Stimulated activated CD4-positive, alpha-beta T cell treated with anti-CD3 and anti-CD28 coated beads, Interleukin-1b, Interleukin-23, amount 100 ng/mL, for 1 hour (primary cell): ENCODE measurements at places on chromosomes 5 and 9.

DNA sequence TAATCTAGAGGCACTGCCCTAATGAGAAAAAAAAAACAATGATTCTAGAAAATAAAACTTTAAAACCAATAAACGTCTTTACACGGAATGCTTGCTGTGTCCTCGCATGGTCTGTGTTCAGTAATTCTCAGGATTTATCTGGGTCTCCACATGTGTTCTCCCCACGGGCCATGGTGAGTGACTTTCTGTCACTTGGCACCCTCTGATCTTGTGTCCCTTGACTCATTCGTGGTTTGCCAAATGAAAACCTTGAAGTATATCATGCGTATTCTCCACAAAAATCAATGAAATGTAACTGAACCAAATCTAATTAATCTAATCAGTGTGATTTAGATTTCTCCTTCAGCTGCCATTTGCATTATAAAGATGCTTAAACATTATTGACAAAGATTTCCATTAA, 48.0 kb downstream of the UBE2QL1 start:
- DNase-seq: no peak

DNA sequence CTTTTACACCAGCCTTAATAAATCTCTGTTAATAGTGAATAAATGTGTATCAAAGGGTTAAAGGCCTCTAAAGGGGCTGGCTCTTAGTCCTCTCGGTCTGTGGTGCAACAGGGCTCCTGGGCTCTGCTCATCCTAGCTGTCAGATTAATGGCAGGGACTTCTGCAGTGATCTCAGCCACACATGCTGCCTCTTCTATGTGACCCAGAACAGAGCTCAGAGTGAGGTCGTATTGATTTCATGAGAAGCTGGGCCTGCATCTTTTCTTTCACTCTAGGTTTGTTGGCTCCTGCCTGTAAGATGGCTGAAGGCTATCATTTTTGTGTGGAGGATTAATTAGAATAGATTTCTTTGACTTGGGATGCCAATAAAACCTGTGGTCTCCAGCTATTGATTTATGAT, 165.0 kb upstream of the GLRA1 start:
- DNase-seq: no peak

DNA sequence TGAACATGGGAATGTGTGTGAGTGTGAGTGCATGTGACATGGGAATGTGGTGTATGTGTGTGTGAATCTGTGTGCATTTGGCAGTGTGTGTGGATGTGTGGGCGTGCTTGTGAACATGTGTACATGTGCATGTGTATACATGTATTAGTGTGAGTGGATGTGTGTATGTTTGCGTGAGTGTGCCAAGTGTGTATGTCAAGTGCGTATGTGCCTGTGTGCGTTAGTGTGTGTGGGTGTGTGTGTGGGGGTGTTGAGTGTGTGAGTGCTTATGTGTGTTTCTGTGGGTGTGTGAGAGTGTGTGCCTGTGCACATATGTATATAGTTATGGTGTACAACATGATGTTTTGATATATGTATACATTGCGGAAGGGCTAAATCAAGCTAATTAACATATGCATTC, 244.3 kb downstream of the GADD45G start:
- no peak for DNase-seq

DNA sequence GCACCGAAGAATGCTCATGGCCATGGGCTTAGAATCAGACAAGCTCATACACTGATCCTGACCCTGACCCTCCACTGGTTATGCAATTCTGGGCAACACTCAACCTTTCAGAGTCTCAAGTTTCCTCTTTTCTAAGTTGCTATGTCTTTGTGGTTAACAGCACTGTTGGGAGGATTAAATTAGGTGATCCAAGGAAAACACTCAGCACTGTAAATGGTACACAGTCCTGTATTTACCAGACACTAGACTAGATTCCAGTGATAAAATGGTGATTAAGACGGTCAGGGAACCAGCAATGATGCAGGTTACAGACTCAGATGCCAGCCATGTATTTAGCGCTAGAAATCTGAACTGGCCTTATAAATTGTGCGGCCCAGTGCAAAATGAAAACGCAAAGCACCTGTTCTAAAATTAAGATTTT, 8.1 kb downstream of the ARL15 start:
- no peak for DNase-seq

GRCh38 chr9:110319781-110320492, 17.7 kb downstream of the TXNDC8 start:
- DNase-seq: no peak
